Right cardiac atrium (tissue), 5 donors: ENCODE measurements at places on chromosomes 6 and 20. TPM values are rescaled to one million over a fixed set of nuclear protein-coding genes. Genes with fewer than 3 reads are reported as not detected.

The PSMB8 gene
- 17.1 TPM for total RNA-seq

The EYS gene
- total RNA-seq: not detected

The MOXD1 gene
- total RNA-seq: 1.1 TPM

GRCh38 chr6:101683884-101684283 is 290.4 kb downstream of the GRIK2 start:
- no peak for DNase-seq

- no peak for DNase-seq
Observed at GRCh38 chr20:41573955-41574354, 44.2 kb downstream of the CHD6 start.

DNA sequence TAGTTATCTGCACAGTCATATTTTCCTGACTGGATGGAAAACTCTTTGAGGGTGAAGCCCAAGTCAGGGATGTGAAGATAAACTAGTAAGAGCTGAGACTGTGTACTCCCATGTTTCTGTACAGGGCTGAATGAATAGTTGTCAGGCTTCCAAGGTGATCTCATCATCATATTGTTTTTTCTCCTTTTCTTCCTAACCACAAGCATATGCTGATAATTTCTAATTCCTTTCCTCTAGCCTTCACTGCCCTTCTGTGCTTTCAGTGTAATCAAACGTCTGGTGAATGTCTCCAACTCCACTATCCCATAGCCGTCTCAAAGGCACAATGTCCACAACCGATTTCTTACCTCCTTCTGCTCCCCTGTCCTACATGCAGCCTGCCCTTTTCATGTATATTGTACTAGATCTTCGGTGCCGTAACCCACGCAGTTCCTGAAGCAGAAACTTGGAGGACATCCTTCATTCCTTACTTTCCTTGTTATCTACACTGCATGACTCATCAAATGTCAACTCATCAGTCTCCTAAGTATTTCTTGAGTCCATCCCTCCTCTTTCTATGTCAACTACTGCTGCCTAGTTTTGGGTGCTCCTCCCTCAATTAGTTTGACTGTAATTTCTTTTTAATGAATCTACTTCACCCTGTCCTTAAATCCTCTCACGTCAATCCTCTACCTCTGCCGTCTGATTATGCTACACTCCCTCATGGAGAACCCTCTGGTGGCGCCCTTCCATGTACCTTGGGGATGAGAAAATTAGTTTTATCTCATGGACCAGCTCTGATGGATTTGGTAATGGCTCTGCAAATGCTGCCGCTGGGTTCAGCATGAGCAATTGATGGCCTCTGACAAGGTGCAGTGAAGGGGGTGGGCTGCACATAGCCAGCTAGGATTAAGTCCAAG is 21.9 kb downstream of the NCOA7 start:
- no peak for DNase-seq

- no peak for DNase-seq
Observed at GRCh38 chr20:24768713-24769601, 180.1 kb upstream of the CST7 start.

GRCh38 chr6:136923116-136923953 is 1.2 kb downstream of the SLC35D3 start:
- peak; percentile 38 for DNase-seq

DNA sequence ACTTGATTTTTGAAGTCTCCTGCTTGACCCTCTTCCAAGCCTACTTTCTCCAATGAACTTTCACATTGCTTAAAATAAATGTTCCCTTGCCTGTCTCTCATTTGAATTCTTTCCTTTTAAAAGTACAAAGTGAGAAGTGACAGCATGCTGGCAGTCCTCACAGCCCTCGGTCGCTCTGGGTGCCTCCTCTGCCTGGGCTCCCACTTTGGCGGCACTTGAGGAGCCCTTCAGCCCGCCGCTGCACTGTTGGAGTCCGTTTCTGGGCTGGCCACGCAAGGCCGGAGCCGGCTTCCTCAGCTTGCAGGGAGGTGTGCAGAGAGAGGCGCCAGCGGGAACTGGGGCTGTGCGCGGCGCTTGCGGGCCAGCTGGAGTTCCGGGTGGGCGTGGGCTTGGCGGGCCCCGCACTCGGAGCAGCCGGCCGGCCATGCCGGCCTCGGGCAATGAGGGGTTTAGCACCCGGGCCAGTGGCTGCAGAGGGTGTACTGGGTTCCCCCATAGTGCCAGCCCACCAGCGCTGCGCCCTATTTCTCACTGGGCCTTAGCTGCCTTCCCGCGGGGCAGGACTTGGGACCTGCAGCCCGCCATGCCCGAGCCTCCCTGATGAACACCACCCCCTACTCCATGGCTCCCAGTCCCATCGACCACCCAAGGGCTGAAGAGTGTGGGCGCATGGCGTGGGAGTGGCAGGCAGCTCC is 31.9 kb downstream of the SERPINB6 start:
- no peak for DNase-seq

DNA sequence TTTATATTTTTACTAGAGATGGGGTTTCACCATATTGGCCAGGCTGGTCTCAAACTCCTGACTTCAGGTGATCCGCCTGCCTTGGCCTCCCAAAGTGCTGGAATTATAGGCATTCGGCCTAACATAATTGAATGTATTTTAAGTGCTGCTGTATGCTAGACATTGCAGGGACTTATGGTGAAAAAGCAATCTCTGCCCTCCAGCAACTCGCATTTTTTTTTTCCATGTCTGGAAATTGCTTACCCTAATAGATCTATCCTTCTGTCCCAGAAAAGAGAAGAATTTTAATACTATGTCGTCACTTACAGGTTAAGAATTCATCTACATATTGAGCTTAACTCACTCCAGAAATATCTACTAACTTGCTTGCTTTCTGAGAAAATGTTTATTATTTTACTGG is 10.4 kb downstream of the ITCH start:
- DNase-seq: no peak

DNA sequence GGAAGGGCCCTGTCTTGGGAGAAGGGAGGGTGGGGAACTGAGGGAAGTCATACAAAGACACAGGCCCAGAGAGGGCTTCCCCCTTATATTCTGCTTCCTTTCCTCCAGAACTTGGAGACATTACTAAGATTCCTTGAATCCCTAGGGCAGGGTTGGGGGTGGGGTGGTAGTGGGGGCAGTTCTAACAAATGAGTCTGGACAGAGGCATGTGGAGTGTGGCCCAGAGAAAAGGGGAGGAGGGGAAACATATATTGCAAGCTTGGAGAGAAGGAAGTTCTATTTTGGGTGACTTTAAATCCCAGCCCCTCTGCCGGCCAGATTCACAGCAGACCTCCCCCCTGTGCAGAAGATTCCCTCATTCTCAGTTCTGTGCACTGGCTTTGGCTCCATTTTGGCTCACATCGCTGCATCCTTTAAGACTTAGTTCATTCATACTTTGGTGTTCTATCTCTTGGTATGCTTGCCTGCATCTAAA is 43.7 kb downstream of the DAAM2 start:
- no peak for DNase-seq

GRCh38 chr20:11091511-11091910 is 417.7 kb upstream of the JAG1 start:
- no peak for DNase-seq

DNA sequence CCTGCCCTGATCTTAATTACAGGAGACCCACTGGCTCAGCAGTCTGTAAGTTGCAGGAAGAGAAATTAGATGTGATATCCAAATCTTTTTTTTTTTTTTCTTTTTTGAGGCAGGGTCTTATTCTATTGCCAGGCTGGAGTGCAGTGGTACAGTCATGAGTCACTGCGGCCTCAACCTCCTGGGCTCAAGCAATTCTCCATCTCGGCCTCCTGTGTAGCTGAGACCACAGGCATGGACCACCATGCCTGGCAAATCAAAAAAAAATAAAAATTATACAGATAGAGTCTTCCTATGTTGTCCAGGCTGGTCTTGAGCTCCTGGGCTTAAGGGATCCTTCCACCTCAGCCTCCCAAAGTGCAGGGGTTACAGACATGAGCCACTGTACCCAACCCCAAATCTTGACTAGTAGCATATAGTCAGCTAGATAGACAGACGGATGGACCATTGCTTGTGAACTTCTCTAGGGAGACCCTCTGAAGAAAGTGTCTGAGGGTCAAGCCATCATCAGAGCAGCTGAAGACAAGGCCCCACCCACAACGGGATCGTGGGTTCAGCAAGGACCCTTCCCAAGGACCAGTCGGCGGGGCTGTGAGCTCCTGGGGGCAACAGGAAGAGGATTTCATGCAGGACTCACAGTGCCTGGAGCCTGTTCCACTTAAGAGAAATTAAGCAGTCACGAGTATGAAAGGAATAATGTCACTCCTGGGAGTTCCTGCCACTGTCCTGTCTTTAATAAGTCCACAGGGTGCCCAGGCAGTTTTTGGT is 222.7 kb downstream of the ANKRD60 start:
- DNase-seq: no peak

DNA sequence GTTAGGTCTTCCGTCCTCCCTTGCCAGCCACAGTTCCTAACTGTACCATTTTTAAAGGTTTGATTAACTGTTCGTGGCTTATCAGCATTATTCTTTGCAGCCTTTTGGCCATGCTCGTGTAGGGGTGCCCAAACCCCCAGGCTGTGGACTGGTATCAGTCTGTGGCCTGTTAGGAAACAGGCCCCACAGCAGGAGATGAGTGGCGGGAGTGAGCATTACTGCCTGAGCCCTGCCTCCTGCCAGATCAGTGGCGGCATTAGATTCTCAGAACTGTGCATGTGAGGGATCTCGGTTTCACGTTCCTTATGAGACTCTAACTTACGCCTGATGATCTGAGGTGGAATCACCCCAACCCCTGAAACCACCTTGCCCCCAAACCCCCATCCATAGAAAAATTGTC is 79.3 kb downstream of the TBC1D7 start:
- DNase-seq: no peak

GRCh38 chr6:29399525-29399924 is 4.1 kb downstream of the OR12D2 start:
- DNase-seq: no peak

DNA sequence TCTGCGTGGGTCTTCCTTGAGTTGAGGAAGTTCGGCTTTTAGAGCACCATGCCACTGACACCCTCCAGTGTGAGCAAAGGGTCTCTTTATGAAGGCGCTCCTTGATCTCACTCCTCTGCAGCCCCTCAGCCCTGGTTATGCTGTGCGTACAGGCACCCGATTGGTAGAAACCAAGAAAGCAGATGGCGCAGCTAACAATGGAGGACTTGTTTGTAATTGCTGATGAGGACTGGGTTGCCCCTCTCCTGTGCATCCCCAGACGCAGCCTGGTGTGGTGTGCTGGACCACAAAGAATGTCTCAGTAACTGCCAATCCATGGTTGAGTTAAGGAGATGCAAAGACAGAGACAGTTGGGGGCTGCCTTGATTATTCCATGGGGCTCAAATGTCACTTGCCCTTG is 30.2 kb downstream of the INSM1 start:
- no peak for DNase-seq

GRCh38 chr6:138593124-138593877 is 94.0 kb upstream of the NHSL1 start:
- peak; percentile 56 for DNase-seq

- no peak for DNase-seq
Observed at GRCh38 chr6:38218235-38218634, 398.7 kb downstream of the ZFAND3 start.

DNA sequence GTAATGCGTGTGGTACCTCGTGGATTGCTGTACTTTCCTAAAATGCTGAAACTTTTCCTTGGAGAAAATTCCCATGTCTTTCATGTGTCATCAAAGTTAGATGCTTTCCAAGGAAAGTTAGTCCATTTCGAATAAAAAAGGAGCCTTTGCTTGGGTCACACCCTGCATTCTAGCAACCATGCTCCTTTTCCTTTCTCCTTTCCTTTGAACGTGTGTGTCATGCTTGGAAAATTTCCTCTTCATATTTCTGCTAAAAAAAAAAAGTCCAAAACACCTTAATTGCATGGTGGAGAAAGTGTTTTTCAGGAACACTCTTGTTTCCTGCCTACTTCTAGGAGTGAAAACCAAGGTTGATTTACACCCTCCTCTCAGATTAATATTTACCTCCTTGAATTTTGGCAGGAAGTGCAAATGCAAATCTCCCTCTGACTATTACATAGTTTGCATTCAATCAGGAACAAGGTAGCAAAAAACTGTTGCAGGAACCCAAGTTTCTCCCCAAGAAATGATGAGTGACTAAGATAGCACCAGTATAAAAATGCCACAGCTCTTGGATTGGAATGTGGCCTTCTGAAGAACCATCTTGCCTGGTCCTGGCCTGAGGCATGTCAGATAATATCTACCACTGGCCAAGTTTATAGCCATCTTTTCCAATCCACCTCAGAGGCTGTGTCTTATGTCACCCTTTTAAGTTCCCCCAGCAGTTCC is 590.6 kb downstream of the QKI start:
- no peak for DNase-seq

- DNase-seq: no peak
Observed at GRCh38 chr6:108165714-108166663, at the start of gene NR2E1. TSS of gene NR2E1 (plus strand) at chr6:108166022. CDS start at chr6:108166766, 744 bp downstream.

DNA sequence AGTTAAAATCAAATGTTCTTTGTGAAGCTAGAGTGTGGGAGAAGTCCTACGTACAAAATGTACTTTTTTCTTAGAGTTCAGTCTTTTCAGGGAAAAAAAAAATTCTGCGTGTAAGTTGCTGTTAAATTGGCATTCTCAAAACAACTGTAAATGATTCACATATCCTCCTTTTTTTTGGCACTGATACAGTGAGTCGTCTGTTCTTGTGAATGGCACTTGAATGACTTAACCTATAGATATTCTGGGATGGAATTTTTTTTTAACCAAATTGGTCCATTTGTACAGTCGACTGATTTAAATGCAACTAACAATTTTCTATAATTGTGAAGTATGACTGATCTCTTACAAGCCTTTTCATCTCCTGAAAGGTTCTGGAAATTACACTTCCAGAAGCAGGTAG is 5.5 kb upstream of the JAG1 start:
- no peak for DNase-seq

DNA sequence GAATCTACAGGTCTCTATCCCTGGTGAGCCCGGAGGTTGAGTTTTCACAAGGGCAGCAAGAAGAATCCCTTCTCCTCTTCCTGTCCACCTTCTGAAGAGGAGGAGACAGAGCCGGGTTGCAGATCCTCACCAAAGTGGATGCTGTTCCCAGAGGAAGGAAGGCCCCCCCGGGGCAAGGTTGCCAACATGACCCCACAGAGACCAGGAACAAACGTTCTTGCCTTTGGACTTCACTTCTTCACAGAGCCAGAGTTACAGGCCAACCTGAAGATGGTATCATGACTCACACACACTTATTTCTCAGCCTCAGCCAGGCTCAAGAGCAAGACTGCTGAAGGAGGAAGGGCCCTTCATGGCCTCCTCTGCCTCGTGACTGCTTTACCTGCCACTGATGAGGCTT is 384.3 kb downstream of the CD83 start:
- DNase-seq: no peak

GRCh38 chr6:43924222-43924702 is 154.3 kb downstream of the VEGFA start:
- peak; percentile 68 for DNase-seq
